Naive thymus-derived CD8-positive, alpha-beta T cell (primary cell): ENCODE measurements at places on chromosomes 2 and 18.
A peak's percentile ranks its signal among the peaks of the same experiment; 100 is the strongest.

DNA sequence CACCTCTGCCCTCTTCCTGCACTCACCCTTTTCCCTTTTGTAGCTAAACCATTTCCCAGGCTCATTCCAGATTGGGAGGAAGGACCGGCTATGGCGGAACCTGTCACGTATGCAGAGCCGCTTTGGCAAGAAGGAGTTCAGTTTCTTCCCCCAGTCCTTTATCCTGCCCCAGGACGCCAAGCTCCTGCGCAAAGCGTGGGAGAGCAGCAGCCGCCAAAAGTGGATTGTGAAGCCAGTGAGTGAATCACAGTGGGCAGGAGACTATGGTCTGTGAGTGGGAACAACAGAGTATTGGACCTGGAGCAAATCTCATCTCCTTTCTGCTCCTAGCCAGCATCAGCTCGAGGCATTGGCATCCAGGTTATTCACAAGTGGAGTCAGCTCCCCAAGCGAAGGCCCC is 35.0 kb upstream of the CYP27A1 start:
- H3K27ac ChIP-seq, result no peak overlapping the region
- H3K36me3 ChIP-seq, result peaks cover 14% of the 10 kb centered on the region

- H3K27me3 ChIP-seq, result no peaks in the 10 kb centered on the region
- DNase-seq, result no peak
- H3K27ac ChIP-seq, result peak overlapping the region; percentile 61
- peaks cover 71% of the 10 kb centered on the region for H3K4me1 ChIP-seq
Observed at GRCh38 chr18:13543811-13544732, 182.3 kb downstream of the FAM210A start.

GRCh38 chr2:73018188-73018825 is 53.2 kb downstream of the SFXN5 start:
- peaks cover 11% of the 10 kb centered on the region for H3K36me3 ChIP-seq
- peaks cover 2% of the 10 kb centered on the region for H3K4me1 ChIP-seq
- DNase-seq, result no peak
- H3K27me3 ChIP-seq, result no peaks in the 10 kb centered on the region
- no peak overlapping the region for H3K4me3 ChIP-seq
- no peak overlapping the region for H3K27ac ChIP-seq

DNA sequence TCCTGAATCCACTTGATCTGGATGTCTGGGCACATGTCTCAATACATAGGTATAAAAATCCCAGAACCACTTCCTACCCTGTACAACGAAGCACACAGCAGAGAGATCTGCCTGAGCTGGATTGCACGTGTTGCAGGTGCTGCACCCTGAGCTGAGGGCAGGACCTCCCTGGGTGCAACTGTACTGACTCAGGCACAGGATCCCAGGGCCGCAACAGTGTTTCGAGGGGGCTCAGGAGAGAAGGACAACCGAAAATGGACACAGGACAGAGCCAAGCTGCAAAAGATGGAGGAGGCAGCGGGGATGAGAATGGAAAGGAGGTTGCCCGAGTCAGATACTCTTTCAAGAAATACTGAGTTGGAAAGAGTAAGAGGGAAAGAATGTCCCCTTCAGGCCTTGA is 354.1 kb downstream of the EIPR1 start:
- H3K4me3 ChIP-seq, result no peak overlapping the region
- no peaks in the 10 kb centered on the region for H3K4me1 ChIP-seq
- DNase-seq, result no peak
- H3K36me3 ChIP-seq, result no peaks in the 10 kb centered on the region
- H3K27me3 ChIP-seq, result peaks cover 21% of the 10 kb centered on the region

- H3K4me1 ChIP-seq, result no peaks in the 10 kb centered on the region
- H3K36me3 ChIP-seq, result no peaks in the 10 kb centered on the region
Observed at GRCh38 chr2:62663920-62664795, 41.4 kb upstream of the EHBP1 start.

GRCh38 chr2:101751875-101752619 is 54.5 kb downstream of the MAP4K4 start:
- H3K4me1 ChIP-seq, result peaks cover 79% of the 10 kb centered on the region
- H3K27me3 ChIP-seq, result no peaks in the 10 kb centered on the region
- DNase-seq, result no peak
- peak overlapping the region; percentile 1 for H3K27ac ChIP-seq
- H3K36me3 ChIP-seq, result peaks cover 11% of the 10 kb centered on the region
- peak overlapping the region; percentile 33 for H3K4me3 ChIP-seq

GRCh38 chr2:235505181-235505741 is 11.4 kb downstream of the AGAP1 start:
- DNase-seq, result no peak
- no peak overlapping the region for H3K4me3 ChIP-seq
- H3K27me3 ChIP-seq, result peaks cover 17% of the 10 kb centered on the region
- no peaks in the 10 kb centered on the region for H3K36me3 ChIP-seq
- H3K4me1 ChIP-seq, result peaks cover 3% of the 10 kb centered on the region

- no peak overlapping the region for H3K4me3 ChIP-seq
- no peak overlapping the region for H3K27ac ChIP-seq
- no peak for DNase-seq
- peaks cover 15% of the 10 kb centered on the region for H3K27me3 ChIP-seq
- no peaks in the 10 kb centered on the region for H3K36me3 ChIP-seq
- H3K4me1 ChIP-seq, result no peaks in the 10 kb centered on the region
Observed at GRCh38 chr2:2502201-2502549, 171.1 kb upstream of the MYT1L start.

GRCh38 chr2:95347681-95348608 is 50.8 kb downstream of the KCNIP3 start:
- DNase-seq, result no peak
- H3K4me1 ChIP-seq, result peaks cover 6% of the 10 kb centered on the region
- peaks cover 26% of the 10 kb centered on the region for H3K27me3 ChIP-seq
- no peak overlapping the region for H3K27ac ChIP-seq

DNA sequence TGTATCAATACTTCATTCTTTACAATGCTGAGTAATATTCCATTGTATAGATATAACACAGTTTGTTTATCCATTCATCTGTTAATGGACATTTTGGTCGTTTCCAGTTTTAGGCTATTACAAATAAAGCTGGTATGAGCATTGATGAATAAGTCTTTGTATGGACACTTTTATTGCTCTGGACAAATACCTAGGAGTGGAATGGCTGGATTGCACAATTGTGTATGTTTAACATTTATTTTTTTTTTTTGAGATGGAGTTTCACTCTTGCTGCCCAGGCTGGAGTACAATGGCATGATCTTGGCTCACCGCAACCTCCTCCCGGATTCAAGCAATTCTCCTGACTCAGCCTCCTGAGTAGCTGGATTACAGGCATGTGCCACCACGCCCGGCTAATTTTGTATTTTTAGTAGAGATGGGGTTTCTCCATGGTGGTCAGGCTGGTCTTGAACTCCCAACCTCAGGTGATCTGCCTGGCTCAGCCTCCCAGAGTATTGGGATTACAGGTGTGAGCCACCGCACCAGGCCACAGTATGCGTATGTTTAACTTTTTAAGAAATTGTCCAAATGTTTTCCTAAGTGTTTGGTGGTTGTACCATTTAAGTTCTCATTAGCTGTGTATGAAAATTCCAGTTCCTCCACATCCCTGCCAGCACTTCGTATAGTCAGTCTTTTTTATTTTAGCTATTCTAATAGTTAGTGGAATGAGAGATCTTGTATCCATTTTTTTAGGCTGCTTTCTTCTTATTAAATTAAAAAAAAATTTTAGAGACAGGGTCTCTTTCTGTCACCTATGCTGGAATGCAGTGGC is 194.9 kb upstream of the HAAO start:
- peaks cover 3% of the 10 kb centered on the region for H3K4me1 ChIP-seq
- no peak for DNase-seq
- H3K36me3 ChIP-seq, result no peaks in the 10 kb centered on the region
- no peak overlapping the region for H3K4me3 ChIP-seq
- no peak overlapping the region for H3K27ac ChIP-seq

DNA sequence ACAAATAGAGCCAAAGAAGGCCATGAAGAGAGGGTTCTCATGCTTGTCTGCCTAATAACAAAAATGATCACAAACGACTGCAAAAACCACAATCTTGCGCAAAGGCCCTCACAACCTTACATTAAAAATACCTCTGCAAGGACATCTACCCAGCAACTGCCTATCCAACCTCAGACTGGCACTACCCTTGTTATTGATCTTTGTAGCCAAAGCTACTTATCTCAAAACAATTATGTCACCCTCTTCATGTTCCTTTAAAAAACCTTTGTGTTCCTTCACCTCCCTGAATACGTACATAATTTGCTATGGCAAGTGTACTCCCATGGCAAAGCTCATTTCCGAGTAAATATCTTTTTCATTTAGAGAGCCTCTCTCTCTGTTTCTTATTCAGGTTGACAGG is 44.1 kb downstream of the TMEM163 start:
- no peak overlapping the region for H3K27ac ChIP-seq
- no peaks in the 10 kb centered on the region for H3K27me3 ChIP-seq
- H3K4me1 ChIP-seq, result peaks cover 62% of the 10 kb centered on the region
- DNase-seq, result no peak
- H3K36me3 ChIP-seq, result no peaks in the 10 kb centered on the region
- H3K4me3 ChIP-seq, result no peak overlapping the region

DNA sequence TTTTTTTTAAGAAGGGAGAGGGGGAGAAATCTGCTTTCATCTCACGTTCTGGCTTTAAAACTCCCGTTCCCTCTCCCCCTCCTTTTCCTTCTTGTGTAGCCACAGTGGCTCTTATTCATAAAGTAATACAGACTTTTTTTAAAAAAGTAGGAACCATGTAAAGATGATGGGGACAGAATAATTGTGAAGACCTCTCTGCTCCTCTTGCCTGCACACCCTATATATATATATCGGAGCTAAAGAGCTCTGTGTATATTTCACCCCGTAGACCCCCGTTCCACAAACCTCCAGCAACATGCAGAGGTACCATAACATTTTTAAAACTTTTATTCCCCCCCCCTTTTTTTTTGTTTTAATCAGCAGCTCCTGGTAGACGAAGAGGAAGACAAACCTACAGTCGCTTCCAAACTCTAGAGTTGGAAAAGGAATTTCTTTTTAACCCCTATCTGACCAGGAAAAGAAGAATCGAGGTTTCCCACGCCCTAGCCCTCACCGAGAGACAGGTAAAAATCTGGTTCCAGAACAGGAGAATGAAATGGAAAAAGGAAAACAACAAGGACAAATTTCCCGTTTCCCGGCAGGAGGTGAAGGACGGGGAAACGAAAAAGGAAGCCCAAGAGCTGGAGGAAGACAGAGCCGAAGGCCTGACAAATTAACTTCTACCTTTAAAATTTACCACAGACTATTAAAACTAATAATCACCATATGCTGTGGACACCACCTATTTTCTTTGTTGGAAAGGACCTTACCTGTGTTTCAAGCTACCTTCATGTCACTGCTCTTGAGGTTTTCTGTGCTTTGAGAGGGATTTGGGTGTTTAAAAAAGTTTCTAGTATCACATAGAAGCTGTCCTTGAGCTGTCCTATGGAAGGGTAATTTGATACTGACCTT is 1.7 kb downstream of the HOXD8 start:
- peaks cover 52% of the 10 kb centered on the region for H3K4me1 ChIP-seq
- peak overlapping the region; percentile 77 for H3K4me3 ChIP-seq
- peak overlapping the region; percentile 86 for H3K27ac ChIP-seq
- H3K27me3 ChIP-seq, result peaks cover 67% of the 10 kb centered on the region
- DNase-seq, result no peak
